Foreskin fibroblast (primary cell): ENCODE measurements at places on chromosomes 12 and 14.

- no peak for DNase-seq
Measured at GRCh38 chr14:23103581-23103980, 1.2 kb downstream of the CIROP start.

DNA sequence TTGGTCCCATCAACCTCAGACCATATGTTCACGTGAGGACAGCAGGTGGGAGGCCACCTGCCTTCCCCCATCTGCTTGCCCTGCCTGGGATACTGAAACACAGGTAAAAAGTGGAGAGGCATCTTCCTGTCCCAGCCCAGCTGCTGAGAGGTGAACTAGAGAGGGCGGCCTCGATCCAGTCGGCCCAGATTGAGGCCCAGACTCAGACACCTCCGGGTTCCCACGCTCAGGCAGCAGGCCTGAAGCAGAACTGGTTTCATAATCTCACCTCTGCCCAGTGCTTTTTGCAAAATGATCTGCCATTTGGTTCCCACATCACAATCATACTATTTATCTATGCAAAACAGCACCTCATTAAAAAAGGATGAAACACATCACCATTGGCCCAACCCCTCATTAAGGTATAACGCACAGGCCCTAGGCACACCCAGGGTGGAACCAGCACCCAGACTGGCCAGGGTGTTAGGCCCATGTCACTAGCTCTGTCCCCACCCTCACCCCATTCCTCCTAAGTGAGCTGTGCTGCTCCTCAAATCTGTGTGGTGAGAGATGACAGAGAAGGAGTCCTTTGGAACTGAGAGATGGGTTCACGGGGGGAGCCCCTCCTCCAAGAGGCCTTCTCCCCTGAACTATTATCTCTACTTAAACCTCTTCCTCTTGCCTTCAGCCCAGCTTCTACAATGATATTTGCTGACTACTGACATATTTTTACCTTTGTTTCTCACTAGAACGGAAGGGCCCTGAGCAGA is 81.1 kb downstream of the ZFP36L1 start:
- no peak for DNase-seq

DNA sequence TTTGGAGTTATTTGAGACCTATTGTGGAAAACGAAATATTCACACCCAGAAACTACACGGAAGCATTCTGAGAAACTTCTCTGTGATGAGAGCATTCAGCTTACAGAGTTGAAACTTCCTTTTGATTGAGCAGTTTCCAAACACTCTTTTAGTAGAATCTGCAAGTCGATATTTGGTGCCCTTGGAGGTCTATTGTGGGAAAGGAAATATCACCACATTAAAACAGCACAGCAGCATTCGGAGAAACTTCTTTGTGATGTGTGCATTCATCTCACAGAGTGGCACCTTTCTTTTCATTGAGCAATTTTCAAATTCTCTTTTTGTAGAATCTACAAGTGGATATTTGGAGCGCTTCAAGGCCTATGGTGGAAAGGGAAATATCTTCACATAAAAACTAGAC is 595.7 kb upstream of the ALG10B start:
- DNase-seq, result no peak

DNA sequence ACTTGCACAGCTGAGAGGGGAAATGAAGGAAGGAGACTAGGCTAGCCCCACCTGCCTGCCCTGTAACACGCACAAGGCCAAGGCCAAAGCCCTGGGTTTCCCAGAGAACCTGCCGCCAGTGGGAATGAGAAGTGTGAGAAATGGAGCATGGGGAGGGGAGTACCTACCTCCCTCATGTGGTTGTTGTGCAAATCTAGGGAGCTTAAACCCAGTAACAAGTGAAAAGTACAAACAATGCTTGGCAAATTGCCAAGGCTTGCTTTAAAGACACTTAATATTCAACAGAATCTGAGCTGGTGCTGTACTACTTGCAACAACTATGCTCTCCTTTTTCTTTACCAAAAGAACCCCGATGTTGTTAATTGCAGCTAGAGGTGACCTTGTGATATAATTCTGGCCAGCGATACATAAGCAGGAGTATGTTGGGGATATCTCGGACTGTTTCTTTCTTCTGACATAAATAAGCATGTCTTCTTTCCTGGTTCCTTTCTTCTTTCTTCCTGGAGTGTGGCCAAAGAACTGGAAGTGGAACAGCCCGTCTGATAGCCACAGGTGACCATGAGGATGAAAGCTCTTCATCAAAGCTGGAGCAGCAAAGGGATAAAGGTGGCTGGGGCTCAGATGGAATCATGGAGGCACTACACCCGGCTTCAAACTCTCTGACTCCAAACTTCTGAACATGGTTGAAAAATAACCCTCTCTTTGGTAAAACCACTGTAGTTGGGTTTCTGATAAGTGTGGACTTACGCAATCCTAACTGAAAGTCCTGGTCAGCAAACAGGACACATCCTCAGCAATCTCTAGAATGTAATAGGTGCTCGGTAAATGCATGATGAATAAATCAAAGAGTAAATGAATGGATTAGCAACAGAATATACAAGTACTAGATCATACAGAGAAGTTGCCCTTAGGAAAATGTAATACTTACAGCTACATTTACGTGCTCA is 207.9 kb downstream of the NUAK1 start:
- DNase-seq, result peak; percentile 17

- DNase-seq, result no peak
Measured at GRCh38 chr12:48508987-48509386, 16.4 kb upstream of the OR8S1 start.

DNA sequence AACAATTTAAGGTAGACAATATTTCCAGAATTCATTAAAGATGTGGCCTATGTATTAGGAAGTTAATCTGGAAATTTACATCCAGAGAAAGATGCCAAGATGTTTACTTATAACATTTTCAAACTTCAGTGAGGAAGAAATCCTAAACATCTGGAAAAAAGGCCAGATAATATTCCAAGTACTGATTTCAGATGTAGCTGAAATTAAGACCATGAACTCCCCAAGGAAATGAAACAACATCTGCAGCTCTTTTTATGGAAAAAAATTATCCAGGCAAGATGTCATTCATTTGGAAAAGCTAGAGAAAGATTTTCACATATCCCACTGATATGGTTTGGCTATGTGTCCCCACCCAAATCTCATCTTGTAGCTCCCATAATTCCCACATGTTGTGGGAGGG is 35.0 kb downstream of the GNG2 start:
- no peak for DNase-seq
